ENCODE measurements at places on chromosomes 2 and 18.
A peak's percentile ranks its signal among the peaks of the same experiment; 100 is the strongest.

GRCh38 chr2:47346638-47347037, 56.3 kb upstream of the MSH2 start:
- peaks cover 3% of the 10 kb centered on the region for H3K4me1 ChIP-seq
- H3K36me3 ChIP-seq, result no peaks in the 10 kb centered on the region
- no peak overlapping the region for H3K4me3 ChIP-seq

GRCh38 chr2:174901075-174901474, 104.1 kb downstream of the CHN1 start:
- H3K27me3 ChIP-seq, result no peaks in the 10 kb centered on the region
- H3K36me3 ChIP-seq, result no peaks in the 10 kb centered on the region
- peak; percentile 43 for DNase-seq
- H3K4me1 ChIP-seq, result peaks cover 11% of the 10 kb centered on the region
- H3K27ac ChIP-seq, result peak overlapping the region; percentile 37
- H3K4me3 ChIP-seq, result no peak overlapping the region

GRCh38 chr2:198478361-198478760, 674.0 kb downstream of the PLCL1 start:
- no peak overlapping the region for H3K27ac ChIP-seq
- peaks cover 2% of the 10 kb centered on the region for H3K27me3 ChIP-seq
- DNase-seq, result no peak
- no peak overlapping the region for H3K4me3 ChIP-seq
- no peaks in the 10 kb centered on the region for H3K36me3 ChIP-seq
- H3K4me1 ChIP-seq, result no peaks in the 10 kb centered on the region

DNA sequence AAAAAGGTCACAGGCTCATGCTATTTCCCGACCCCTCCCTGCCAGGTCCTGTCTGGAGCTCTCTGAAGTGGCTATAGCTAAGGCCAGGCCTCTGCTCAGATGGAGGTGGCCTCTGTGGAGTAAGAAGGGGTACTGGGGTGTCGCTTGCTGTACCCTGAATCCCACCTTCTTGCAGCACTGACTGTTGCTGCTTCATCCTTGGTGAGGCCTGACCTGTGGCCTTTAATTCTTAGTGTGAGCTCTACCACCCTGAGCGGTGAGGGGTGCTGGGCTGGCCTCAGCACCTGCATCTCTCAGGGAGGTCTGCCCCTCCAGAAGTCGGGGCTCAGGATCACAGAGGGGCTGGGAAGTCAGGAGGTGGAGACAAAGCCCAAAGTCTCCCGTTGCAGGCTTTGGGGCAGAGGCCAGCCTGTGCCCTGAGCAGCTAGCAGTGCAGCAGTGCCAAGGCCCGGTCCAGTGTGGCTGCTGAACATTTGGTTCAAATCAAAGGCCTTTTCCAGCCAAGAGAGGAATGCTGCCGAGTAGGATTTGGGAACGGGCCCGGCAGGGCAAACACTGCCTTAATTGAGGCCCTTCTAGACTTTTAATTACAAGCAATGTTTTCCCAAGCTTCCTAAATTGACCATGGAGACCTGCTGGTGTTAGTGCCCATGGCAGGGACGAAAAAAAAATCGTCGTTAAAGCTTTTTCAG, 133.5 kb upstream of the HAAO start:
- H3K27ac ChIP-seq, result no peak overlapping the region
- H3K4me3 ChIP-seq, result no peak overlapping the region
- peaks cover 3% of the 10 kb centered on the region for H3K4me1 ChIP-seq
- H3K27me3 ChIP-seq, result no peaks in the 10 kb centered on the region
- no peaks in the 10 kb centered on the region for H3K36me3 ChIP-seq
- DNase-seq, result no peak

DNA sequence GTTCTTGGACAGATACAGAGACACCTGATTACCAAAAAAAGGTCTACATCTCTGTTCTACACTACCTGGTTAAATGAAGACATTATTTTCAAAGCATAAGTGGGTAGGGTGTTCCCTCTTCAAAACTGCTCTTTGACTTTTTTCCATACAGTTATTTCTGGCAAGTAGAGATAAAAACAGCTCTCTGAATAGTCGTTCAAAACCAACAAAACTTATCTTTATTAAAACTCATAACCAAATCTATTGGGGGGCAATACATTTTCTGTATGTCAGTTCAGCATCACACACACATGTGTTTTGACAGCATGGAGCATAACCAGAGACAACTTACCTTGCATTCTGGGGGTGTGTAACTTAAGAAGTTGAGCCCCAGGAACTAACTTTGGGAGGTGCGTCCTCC, 149.0 kb upstream of the EPC2 start:
- no peaks in the 10 kb centered on the region for H3K36me3 ChIP-seq
- no peaks in the 10 kb centered on the region for H3K27me3 ChIP-seq
- no peak overlapping the region for H3K4me3 ChIP-seq
- no peaks in the 10 kb centered on the region for H3K4me1 ChIP-seq
- no peak overlapping the region for H3K27ac ChIP-seq
- DNase-seq, result no peak

DNA sequence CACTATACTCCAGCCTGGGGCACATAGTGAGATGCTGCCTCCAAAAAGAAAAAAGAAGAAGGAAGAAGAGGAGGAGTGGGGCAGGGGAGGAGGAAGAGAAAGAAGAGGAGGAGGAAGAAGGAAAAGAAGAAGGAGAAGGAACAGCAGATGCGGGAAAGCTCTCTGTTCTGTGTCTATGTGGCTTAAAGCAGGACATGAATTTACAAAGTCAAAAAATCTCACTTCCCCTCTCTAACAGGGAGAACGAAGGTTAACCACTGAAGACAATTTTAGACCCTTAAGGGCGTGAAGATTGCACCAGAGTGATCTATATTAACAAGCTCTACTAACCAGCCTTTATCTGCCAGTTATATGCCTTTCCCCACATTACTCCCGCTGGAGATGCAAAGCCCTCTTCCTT, 258.9 kb downstream of the METTL4 start:
- H3K4me1 ChIP-seq, result no peaks in the 10 kb centered on the region
- H3K27ac ChIP-seq, result no peak overlapping the region
- H3K4me3 ChIP-seq, result no peak overlapping the region
- H3K36me3 ChIP-seq, result no peaks in the 10 kb centered on the region

DNA sequence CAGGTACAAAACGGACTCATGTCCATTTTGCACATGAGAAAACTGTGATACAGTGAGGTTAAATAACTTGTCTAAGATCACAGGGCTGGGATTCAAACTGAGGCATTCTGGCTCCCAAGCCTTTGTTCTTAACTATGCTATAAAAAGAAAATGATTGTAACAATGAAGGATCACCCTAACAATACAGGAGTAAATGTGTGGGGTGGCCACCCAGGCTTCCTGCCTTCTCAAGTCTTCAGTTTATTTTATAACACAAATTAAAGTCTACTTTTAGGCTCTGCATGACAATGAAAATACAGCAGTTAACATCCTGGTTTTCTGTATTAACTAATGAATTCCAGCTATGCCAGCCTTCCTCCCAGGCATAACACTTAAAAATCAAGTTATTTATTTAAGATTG, 7.6 kb downstream of the WDFY1 start:
- no peaks in the 10 kb centered on the region for H3K27me3 ChIP-seq
- peaks cover 70% of the 10 kb centered on the region for H3K4me1 ChIP-seq
- H3K27ac ChIP-seq, result peak overlapping the region; percentile 8

GRCh38 chr18:76483780-76484179, 11.3 kb downstream of the ZNF516 start:
- peaks cover 29% of the 10 kb centered on the region for H3K27me3 ChIP-seq
- no peak overlapping the region for H3K27ac ChIP-seq
- no peak overlapping the region for H3K4me3 ChIP-seq

DNA sequence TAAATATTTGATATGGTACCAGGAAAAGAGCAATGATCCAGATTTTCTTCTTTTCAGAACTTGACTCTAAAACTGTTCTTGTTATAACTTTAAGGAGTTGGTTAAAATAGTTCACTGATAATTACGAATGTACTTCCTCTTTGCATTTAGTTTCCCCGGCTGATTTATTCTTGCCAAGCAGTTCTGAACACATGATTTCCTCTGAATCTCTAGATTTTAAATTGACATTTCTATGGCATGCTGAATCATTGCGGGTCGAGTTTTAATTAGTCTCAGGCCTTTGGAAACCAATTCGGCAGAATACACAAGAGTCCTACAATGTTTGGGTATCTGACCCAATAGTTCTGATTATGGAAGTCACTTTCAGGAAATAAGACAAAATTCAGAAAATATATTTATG, 37.3 kb upstream of the DNAH7 start:
- H3K4me1 ChIP-seq, result peaks cover 12% of the 10 kb centered on the region
- no peak for DNase-seq
- no peaks in the 10 kb centered on the region for H3K36me3 ChIP-seq

DNA sequence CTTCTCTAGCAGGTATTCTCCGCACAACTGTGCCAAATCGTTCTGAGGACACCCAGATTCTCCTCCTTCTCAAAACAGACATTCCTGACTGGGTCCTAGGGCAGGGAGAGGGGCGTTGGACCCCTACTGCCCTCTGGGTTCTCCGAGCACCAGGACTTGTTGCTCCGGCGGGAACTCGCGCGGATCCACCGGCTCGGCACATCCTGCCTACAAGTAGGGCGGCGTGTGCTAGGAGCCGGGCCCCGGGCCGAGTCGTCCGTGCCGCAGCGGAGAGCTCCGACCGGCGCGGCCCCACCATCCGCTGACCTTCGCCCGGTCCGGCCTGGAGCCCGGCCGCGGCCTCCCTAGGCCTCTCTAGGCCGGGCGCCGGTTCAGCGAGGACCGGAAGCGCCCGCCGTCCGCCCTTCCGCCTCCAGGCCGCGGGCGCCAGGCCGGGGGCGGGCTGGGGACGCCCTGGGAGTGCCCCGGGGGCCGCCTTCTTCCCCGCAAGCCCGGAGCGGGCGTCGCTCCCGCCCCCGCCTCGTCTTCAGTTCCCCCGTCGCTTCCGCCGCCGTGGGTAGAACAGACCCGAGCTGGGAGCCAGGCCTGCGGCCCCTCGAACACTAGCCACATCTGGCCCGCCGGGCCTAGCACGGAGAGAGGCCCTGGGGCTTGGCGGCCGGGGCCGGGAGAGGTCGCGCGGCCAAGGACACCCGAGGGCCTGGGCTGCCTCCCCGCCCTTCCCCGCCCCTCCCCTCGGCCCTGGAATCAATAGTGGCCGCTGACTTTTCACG, 7.6 kb upstream of the ONECUT2 start:
- DNase-seq, result no peak
- no peaks in the 10 kb centered on the region for H3K4me1 ChIP-seq
- peak overlapping the region; percentile 54 for H3K27ac ChIP-seq
- peaks cover 68% of the 10 kb centered on the region for H3K27me3 ChIP-seq

- peaks cover 25% of the 10 kb centered on the region for H3K36me3 ChIP-seq
- DNase-seq, result no peak
- H3K27ac ChIP-seq, result peak overlapping the region; percentile 93
- no peaks in the 10 kb centered on the region for H3K27me3 ChIP-seq
- peak overlapping the region; percentile 51 for H3K4me3 ChIP-seq
These were observed 45.1 kb upstream of the SERTAD2 start for GRCh38 chr2:64698668-64699444.

DNA sequence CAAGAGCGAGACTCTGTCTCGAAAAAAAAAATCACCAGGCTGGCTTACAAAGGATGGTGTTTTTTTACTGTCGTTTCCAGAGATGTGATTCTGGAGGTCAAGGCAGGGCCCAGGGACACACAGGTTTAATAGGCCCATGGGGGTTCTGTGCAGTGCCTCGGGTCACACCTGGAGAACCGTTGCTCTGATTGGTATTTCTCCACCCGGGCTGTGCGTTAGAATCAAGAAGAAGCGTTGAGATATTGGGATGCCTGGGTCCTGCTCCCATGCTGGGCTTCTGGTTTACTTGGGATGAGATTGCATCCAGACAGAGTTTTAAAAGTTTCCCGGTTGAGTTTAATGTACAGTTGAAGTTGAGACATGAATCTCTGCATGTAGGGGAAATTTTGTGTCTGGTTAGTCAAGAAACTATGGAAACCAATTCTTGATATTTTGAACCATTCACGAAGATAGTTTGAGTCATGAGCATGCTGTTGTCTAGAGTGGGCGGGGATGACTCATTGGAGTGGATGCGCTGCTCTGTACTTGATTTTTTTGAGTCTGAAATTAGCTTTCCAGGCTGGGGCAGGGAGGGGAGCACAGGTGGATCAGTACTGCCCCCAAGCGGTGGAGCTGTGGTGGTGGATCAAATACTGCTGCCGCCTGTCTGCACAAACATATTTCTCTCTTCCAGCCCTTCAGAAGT, 50.1 kb downstream of the GREB1 start:
- peaks cover 7% of the 10 kb centered on the region for H3K4me1 ChIP-seq
- H3K4me3 ChIP-seq, result no peak overlapping the region
- peak; percentile 82 for DNase-seq
- H3K27me3 ChIP-seq, result peaks cover 6% of the 10 kb centered on the region
- H3K27ac ChIP-seq, result no peak overlapping the region

- peaks cover 1% of the 10 kb centered on the region for H3K36me3 ChIP-seq
- DNase-seq, result no peak
- peak overlapping the region; percentile 96 for H3K27ac ChIP-seq
- H3K4me1 ChIP-seq, result peaks cover 82% of the 10 kb centered on the region
- peak overlapping the region; percentile 36 for H3K4me3 ChIP-seq
These were observed 126.2 kb downstream of the PLB1 start for GRCh38 chr2:28622101-28622499.

DNA sequence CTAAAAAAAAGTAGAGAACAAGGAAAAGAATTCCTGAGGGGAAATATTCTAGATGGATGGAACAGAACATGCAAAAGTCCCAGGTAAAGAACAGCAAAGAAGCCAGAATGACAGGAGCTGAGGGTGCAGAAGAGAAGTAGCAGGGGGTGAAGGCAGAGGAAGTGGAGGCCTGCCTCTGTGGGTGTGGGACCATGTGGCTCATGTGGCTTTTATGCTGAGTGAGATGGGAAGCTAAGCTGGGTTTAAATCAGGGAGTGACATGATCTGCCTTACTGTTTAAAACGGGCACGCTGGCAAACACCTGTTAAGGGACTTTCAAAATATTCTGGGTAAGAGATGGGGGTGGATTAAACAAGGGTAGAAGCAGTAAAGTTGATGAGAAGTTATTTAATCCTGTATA, 40.0 kb downstream of the GKN2 start:
- no peak overlapping the region for H3K27ac ChIP-seq
- DNase-seq, result peak; percentile 90
- no peaks in the 10 kb centered on the region for H3K36me3 ChIP-seq
- peaks cover 32% of the 10 kb centered on the region for H3K4me1 ChIP-seq
- H3K27me3 ChIP-seq, result no peaks in the 10 kb centered on the region
- no peak overlapping the region for H3K4me3 ChIP-seq

GRCh38 chr2:11781602-11782001, 35.2 kb downstream of the LPIN1 start:
- no peak overlapping the region for H3K27ac ChIP-seq

DNA sequence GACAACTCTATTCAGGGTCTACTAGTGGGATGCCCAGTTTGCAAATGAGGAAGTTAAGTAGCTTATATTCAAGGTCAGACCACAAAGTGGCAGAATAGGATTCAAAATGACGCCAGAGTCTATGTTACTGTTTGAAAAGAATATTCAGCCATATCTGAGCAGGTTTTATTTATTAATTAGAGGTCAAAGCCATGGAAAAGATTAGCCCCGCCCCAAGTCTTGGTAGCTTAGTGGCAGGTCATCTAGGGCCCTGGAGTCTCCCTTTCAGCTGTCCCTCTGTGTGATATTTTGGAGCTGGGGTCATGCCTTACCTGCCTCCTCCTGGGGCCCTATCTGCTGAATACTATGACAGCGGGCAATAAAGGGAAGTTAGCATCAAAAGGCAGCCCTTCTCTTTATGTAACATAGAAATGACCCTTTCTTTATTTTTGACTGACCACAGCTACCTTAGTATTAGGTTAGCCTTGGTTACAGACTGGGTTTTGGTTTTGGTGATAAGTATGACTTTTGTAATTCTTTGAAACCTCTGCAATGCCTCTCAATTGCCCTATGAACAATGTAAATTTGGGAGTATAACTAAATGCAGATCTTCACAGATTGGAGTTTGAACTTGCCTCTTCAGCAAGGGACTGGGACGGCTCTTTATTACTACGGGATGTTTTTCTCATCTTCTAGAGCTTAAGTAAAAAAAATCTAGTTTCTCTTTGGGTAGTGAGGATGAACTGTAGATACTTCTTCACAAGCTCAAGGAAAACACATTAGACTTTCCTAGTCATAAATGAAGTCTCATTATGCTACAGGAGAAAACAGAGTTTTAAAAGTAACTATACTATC, 153.0 kb upstream of the ITGA4 start:
- H3K4me3 ChIP-seq, result peak overlapping the region; percentile 59
- peak overlapping the region; percentile 95 for H3K27ac ChIP-seq
- peaks cover 85% of the 10 kb centered on the region for H3K4me1 ChIP-seq

Data from activated CD8-positive, alpha-beta memory T cell treated with anti-CD3 and anti-CD28 coated beads, Interleukin-2, amount 10 ng/mL, durations not matched to agents 7 days and 5 days (primary cell).